ENCODE measurements at places on chromosomes 12 and 14.

DNA sequence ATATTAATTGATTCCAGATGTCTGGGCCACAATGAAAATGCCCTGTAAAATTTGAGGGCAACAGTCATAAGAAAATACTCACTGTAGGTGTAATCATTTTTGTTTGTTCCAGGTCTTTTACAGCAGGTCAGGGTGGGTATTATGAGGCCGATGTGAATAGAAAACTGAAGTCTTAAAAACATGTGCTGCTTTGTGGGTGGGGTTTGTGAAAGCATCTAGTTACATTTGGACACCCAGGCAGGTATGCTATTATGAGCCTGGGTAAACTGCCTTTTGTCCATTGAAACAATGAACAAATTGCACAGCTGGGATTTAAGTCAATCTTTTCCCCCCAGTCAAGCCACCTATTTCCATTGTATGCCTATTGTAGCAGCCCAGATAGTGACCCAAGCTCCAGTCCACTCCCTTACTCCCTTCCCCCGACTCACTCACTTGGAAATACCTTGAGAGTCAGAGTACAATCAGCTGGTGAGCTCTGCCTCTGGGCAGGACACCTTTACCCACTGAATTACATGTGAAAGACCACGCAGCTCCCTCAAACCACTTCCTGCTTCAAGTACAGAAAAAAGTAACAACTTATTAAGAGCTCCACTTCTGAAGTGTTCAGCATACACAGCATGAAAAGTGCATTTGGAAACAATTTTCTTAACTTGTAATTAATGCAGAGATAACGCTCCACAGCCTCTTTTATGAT, 1.8 kb downstream of the IGF1 start:
- no peak for DNase-seq

DNA sequence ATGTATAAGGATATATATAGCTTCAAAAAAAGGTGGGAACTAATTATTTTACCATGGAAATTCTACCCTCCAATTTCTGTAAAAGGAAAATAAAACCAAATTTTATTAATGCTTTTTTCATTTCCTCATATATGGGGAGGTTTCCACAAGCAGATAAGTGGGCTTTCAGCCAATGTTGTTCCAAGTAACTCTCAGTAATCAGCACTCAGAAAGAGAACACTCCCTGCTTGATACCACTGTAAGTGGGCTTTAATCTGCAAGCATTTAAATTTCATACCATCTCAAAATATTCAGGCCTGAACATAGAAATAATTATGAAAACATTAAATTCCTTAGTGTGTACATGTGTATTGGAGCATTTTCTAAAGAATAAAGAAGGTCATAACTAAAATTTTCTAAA, 827.6 kb downstream of the C12orf50 start:
- no peak for DNase-seq

GRCh38 chr12:22357531-22357930, 23.0 kb upstream of the ST8SIA1 start:
- no peak for DNase-seq

GRCh38 chr12:105398930-105399329, 68.4 kb downstream of the C12orf75 start:
- no peak for DNase-seq

DNA sequence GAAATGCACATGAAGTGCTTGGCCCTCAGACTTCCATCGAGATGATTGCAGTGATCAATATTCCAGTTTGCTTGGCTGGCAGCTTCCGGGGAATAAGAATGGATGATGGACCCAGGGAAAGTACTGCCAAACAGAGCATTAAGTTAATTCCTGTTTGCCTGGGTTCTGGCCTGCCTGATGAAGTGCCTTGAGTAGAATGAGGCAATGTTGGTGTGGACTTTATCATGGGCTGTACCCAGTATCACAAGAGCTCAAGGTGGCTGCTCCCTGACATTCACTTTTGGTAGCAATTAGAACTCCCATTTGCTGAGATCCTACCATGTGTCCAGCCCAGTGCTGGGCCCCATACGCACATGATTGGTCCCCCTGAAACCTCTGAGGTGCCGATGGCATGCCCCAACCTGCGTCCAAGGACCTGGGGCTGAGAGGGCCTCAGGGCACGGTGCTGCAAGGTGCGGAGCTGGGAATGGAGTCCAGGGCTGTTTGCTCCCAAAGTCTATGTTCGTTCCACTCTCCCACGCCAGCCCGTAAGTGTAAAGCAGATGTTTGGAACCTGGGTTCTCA, 80.7 kb downstream of the SLC25A47 start:
- DNase-seq: no peak

DNA sequence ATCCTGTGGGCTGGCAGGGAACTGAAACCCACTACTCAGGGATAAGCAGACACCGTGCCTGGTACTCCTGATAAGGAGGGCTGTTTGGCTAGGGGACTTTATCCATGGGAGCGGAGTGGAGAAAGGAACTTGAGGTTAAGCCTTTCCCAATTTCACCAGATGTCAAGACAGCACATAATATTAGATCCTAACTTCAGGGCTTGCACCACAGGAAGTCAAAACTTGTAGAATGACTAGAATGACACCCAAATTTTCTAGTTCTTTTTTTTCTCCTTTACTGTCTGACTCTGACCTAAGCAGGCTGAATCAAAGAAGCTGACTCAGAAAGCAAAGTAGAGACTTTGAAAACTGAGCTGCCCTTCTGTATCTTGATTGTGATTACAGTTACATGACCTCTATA, 7.1 kb upstream of the CGRRF1 start:
- DNase-seq: no peak

- no peak for DNase-seq
Measured at GRCh38 chr12:94644141-94644979, 6.0 kb downstream of the TMCC3 start.

- DNase-seq: no peak
Measured at GRCh38 chr12:87338681-87339080, 690.5 kb downstream of the C12orf50 start.

- no peak for DNase-seq
Measured at GRCh38 chr14:41868396-41868795, 261.7 kb downstream of the LRFN5 start.

- no peak for DNase-seq
Measured at GRCh38 chr12:38689195-38689594, 216.2 kb downstream of the CPNE8 start.

DNA sequence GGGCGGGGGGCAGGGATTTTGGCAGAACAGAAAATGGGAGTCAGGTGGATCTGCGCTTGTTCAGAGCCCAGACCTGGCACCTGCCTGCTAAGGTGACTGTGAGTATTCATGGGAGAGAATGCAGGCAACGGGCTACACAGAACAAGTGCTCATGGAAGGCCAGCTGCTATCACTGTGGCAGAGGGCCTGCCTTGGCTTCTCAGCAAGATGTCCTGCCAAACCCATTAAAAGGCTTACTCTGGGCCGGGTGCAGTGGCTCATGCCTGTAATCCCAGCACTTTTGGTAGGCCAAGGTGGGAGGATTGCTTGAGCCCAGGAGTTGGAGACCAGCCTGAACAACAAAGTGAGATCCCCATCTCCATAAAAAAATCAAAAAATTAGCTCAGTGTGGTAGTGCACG, 21.0 kb downstream of the DIO3 start:
- no peak for DNase-seq

DNA sequence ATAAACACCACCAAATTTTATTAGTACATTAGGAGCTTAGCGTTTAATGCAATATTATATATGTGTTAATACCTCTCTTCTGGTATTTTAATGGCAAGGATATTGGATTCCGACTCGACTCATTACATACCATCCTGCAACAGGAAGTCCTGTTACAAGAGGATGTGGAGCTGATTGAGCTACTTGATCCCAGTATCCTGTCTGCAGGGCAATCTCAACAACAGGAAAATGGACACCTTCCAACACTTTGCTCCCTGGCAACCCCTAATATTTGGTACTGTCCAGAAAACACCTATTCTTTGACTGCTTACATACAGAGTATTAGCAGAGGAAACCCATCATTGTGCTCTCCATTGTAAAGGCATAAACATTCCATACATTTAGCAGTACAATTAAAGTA, 45.2 kb downstream of the VEZT start:
- DNase-seq: no peak

GRCh38 chr12:11621797-11622423, 27.6 kb upstream of the ETV6 start:
- no peak for DNase-seq

DNA sequence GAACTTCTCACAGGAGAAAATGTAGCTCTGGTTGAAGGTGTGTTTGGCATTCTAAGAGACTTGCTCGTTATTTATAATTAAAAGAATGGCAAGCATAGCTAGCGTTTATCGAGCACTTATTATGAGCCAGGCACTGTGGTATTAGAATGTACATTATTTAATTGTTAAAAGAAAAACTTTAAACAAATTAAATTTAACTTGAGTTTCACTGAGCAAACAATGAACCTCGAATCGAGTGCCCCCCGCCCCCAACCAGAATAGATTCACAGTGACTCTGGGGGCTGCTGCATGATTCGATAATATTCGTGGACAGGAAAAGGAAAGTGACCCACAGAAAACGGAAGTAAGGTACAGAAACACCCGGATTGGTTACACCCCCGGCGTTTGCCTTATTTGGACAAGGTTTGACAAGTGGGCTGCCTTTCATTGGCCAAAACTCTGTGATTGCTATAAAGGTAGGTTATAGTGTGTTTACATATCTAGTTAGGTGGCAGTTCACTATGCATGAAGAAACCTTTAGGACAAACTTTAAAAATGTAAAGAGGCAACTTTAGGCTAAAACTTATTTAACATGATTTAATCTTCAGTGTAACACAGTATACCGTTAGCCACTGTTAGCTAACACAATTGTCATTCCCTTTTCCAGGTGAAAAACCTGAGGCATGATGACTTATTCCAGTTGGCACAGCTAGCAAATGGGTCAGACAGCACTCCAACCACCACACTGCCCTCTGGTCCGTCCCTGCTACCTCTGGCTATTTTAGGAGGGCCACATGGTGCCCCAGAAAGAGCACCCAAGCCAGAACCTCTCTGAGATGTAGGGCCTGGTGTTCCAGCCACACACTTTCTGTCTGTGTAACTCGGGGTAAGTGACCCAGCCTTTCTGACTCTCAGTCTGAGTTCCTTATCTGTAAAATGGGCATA, 7.1 kb downstream of the SCNN1A start:
- DNase-seq: peak; percentile 29

DNA sequence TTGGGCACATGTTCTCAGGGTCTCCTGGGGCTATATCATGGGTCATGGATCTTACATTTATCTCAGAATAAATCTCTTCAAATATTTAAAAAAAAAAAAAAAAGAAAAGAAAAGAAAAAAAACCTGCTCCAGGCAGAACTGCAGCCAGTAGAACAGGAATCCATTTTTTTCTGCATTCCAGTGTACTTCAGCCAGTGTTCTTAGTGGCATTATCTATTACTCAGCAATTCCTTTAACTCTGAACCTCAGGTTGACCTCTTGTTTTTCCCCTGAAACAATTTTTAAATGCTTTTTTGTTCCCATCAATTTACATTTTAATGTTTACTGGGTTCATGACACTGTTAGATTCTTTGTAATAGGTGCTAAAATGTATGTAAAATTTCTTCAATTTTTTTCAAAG, 66.7 kb upstream of the STXBP6 start:
- no peak for DNase-seq

GRCh38 chr14:69093631-69094421, 59.1 kb downstream of the DCAF5 start:
- DNase-seq: no peak

- DNase-seq: no peak
Measured at GRCh38 chr12:125292700-125293099, 227.5 kb downstream of the AACS start.

All from colonic mucosa (tissue), 4 donors.